Caki2 (cell line): ENCODE measurements at places on chromosomes 5 and 9.
A peak's percentile ranks its signal among the peaks of the same experiment; 100 is the strongest.

DNA sequence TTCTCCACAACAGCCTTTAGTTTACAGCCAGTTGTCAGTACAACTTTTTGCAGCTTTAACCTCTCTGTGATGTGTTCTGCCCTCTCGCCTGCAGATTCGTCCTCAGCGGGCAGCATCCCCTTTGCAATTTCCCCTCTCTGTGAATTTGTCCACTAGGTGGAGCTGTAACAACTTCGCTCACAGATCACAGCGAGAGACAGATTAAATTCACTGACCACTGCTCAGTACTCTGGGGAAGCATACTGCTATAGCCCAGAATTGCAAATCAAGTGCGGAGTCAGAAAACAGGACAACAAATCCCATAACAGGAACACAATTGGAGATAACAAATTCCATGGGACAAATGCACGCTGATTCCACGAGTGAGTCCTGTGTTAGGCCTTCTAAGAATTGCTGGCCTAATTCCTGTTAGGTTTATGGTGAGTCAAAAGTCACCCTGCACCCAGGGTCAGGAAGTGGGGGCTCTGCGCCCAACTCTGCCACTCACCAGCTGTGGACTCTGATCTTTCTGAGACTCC, 2124.9 kb downstream of the MAT2B start:
- peak; percentile 62 for DNase-seq

GRCh38 chr5:10894445-10895054, 133.5 kb upstream of the DAP start:
- no peak for DNase-seq

DNA sequence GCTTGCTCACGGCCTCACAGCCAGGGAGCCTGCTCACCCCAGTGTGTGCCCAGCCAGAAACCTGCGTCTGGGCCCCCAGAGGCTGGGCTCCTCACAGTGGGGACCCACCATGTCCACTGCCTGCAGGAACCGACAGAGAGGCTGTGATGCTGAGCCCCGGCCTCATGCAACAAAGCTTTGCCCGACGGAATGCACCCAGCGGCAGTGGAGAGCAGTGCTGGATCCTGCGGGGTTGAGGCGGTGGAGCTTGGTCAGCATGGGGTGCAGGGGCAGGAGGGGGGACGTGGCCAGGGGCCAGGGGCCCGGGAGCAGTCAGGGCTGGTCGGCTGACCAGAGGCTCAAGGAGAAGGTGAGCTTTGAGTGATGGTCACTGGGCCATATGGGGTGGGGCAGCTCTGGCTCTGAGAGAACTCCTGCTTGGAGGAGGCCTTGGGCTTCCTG, 7.7 kb upstream of the CEP72 start:
- no peak for DNase-seq

DNA sequence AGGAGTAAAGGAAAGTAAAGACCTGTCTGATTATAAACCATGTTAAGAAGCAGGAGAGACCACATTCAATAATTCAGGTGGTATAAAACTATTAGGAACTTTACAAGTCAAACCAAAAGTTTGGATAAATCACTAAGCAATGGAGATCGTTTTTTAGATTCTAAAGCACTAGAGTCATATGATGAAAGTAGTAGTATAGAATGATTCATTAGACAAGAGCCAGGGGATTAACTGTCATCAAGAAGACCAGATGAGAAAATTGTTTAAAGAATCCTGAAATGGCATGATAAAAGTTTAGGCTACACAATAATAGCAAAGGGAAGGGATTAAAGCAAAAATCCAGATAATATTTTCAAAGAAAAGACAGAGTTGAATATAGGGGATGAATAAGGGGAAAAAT, 12.9 kb upstream of the CARNMT1 start:
- no peak for DNase-seq

DNA sequence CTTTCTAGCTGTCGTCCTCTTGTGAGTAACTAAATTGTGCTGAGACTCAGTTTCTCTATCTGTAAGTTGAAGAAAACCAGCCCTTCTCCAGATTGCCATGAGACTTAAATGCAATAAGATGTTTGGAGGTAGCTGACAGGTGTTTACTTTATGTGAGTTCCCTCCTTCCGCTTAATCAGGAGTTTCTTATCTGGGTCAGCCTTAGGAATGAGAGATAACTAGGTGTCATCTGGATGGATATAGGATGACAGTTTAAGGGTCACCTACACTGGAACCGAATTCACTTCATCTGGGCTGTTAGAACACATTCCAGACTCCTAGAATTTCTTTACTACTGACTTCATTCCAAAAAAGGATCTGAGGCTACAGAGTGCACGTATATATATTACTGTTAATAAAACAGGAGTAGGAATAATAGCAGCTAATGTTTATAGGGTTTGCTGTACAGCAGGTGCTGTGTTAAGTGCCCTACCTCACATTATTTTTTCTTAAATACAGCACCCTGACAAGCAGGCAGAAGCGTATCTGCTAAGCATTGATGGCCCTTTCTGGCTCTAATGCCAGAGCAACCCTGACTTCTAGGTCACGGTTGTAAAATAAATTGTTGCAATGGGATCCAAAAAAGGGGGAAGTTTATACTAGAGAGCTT, 30.0 kb upstream of the CPEB4 start:
- no peak for DNase-seq

DNA sequence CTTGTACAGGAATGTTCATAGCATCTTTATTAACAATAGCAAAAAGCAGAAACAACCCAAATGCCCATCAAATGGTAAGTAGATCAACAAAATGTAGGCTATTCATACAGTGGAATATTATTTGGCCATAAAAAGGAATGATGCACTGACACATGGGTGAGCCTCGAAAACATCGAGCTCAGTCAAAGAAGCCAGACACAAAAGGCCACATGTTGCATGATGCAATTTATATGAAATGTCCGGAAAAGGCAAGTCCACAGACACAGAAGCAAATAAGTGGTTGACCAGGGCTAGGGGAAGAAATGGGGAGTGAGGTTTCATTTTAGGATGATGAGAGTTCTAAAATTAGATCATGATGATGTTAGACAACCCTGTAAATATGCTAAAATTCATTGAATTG, 16.5 kb upstream of the SLC2A8 start:
- DNase-seq, result no peak

DNA sequence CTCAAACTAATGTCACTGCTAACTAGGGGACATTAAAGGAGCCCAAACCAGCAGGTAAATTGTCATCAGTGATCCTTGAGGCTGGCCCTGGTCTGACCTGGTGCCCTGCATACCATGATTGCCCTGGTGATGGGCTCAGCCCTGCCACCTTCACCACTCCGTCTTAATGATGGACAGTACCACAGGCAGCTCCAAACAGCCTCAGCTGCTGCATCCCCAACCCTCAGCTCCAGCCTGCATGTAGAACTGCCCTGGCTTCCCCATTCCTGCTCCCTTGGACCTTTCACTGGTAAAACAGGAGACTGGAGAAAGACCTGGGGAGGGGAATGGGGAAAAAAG, 190.0 kb downstream of the GAS1 start:
- no peak for DNase-seq

DNA sequence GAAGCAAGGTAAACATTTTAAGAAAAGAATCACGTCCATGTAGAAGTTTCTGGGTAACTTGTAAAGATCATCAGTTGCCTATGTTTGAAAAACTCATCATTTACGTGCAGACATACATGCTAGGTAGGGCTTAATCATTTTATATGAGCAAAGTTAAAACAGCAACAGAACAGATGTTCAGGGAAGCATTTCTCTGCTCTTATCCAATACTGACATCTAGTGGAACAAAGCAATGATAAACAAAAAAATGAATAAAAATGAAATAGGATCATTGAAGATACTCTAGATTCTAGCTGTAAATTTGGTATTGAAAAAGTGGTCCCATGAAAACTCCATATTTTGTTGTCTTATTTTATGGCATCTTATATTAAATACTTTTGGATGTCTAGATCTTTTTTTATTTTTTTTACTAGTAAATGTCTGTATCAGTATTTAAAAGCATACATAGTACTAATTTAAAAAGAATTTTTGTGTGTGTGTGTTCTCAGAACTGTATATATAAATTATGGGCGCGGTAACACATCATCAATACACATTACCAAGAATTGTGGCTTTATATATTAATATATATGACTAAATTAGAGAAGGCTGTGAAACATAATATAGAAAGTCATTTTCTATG, 1050.2 kb downstream of the CDH12 start:
- peak; percentile 24 for DNase-seq

DNA sequence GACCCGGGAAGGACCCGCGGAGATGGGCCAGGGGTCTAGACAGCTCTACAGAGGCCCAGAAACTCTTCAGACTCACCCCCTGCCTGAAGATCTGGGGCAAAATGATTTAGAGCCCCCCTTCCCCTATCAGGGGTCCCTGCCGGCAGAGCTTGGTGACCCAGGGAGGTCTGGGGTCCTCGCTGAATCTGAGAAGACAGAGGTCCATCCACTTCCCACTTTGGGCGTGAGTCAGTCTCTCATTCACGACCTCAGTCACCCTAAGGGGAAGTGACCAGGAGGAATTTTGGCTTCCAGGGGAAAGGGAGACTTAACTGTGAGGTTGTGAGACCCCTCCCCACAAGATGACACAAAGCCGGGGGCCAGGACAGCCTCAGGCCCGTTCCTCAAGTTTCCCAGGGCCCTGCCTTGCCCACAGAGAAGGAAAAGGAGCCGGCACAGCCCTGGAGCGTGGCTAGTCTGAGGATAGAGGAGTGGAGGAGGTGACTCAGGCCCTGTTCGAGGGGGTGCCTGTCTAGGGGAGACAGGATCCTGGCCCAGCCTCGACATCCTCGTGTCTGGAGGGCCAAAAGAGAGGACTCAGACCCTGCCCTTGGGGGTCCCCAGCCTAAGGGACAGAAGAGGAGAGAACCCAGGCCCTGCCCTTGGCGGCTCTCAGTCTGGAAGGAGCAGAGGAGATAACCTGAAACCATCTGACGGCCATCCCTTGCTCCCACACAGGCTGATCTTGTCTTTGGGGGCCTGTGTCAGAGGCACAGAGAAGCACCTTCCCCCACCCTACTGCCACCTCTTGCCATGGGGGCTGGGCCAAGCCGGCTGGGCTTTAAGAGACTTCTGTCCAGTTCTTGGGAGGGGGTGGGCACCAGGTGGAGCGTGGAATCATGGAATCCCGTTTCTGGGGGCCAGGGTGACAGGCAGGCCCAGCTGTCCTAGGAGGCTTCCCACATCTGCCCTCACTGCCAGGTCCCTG, 889 bp downstream of the PDLIM4 start:
- DNase-seq, result no peak

- DNase-seq, result peak; percentile 26
Observed at GRCh38 chr9:77456829-77457437, 191.2 kb downstream of the GNA14 start.

- DNase-seq, result no peak
Observed at GRCh38 chr9:133960568-133961129, 31.5 kb downstream of the VAV2 start.

DNA sequence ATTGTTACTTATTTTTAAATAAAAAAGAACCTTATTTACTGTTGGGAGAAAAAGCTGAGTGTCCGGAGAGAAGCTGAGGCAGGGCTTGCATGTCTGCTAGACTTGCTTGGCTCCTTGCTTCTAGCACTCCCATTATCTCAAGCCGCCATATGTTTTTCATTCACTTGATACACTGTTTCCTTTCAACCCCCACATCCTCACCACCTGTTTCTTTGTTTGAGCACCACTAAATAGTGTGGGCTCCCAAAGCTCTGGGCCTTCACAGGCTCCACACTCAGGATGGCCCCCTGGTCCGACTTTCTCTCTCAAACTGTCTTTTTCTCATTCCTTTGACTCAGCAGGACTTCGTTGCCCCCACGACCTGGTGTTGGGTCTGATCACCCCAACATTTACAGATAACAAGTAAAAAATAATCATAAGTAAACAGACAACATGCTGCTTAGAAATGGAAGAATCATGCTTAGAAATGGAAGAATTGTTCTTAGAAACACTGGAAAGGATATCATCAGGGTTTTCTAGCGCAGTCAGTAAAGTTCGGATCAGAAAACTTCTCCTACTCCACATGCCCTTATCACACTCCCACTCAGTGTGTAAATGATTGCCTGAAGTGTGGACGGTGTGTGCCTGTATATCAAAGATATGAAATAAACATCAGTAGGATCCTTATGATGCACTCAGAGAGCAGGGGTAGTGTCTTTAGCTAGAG, 58.5 kb downstream of the APTX start:
- no peak for DNase-seq

GRCh38 chr5:180718810-180719453, 20.9 kb downstream of the OR2Y1 start:
- DNase-seq, result peak; percentile 44

GRCh38 chr9:74282526-74283253, 214.4 kb upstream of the RORB start:
- DNase-seq, result peak; percentile 9

DNA sequence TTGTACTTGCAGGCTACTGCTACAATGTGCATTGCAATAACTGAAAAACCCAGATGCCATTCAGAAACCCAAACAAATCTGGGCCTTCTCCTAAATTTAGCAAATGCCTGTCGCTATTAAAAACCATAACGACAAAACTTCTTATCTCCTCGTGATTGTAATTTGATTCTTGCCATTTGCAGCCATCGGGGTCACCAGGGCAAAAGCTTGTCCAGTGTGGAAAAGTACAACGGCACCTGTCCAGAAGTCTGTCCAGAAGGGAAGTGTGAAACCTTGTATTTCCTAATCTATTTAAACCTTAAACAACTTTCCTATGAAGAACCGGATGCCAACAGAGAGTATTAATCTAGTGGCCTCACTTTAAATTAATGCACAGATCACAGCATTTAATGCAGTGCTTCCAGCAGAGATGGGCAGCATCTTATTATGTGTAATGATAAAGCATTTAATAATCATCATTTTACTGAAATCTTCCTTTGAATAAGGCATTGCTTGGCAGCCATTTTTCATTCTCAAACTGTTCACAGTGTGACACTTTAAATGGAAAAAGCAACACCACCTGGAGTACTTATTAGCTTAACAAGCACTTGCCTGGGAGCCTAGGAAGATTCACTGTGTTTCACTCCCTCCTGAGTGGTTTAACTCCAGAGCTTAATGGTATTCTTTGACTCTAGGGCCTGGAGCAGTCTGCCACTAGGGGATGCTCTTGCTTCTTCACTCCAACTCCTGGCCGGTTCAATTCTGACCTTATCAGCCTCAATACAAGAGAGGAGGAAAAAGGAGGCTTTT, 4.9 kb upstream of the C7 start:
- DNase-seq, result peak; percentile 73

- DNase-seq, result no peak
Observed at GRCh38 chr5:132085686-132086085, 12.1 kb downstream of the CSF2 start.

DNA sequence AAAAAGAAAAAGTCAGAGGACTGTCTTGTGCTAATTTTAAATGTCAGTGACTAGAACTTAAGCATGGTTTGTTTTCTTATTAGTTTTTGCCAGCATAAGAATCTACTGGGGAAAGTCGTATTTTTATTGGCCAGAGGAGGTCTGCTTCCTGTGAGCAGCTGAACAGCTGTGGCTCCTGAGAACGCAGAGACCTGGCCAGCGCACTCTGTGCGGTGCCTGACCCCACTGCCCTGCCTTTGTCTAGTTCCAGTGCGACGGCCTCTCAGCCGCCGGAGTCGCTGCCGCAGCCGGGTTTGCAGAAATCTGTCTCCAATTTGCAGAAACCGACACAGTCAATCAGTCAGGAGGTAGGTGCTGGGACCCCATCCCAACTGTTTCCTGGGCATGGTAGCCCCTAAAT, 42.5 kb downstream of the PRRC2B start:
- DNase-seq, result no peak
